ENCODE measurements at places on chromosomes 3 and 15. TPM values are rescaled to one million over a fixed set of nuclear protein-coding genes. Genes with fewer than 3 reads are reported as not detected.

FGD5 gene
- 0.12 TPM for total RNA-seq

RHOV gene
- total RNA-seq = 0.41 TPM

KNG1 gene
- total RNA-seq = not detected

ERC2 gene
- not detected for total RNA-seq

AMIGO3 gene
- not detected for total RNA-seq

DNA sequence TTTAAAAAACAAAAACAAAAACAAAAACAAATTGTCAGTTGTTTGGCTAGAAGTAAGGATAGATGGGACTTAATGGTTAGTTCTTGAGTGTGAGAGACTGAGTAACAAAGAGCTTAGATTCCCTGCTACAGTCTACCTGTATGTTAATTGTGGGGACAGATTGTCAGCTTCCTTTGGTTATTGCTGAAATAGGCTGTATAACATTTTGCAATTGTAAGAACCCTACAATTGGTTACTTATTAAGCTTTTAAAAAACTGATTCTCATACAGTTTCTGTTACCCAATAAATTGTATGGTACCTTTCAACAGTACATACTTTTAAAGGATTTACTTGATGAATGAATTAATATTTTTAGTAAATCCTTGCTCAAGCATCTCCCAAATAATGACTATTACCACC lies 35.3 kb downstream of the CLASP2 start:
- no peak for DNase-seq

DNA sequence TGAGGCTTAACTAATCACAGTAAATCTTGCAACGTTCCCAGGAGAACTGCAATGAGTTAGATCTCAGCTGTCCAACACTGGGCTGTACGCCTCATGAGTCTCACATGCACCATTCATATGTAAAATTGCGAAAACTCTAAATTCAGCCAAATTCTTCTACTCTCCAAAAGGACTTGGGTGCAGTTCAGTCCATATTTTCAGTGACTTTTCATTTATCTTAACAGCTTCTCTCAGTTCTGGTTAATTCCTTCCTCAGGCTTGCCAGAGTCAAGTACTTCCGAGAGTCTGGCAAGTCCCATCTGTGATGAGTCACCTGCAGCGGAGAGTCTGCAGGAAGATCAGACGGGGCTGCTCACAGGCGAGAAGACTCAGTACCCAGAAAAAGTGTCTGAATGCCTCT lies 11.5 kb downstream of the CCDC80 start:
- DNase-seq = no peak

DNA sequence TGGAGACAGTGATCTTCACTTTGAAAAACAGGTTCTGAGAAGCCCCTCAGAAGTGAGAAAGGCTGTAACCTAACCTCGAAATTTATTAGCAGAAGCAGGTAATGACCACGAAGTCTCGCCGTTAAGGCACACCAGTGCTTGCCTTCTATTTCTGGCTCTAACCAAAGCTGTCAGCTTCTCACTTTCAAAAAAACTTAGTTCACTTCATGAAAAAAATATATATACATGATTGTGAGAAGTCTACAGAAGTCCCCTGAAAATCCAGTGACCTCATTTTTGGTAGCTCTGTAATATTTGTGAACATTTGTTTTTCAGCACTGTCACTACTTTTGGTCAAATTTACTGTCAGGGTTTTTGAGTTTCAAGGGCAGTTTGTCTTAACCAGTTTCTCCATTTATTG lies 19.1 kb upstream of the AKAP13 start:
- DNase-seq = no peak

- DNase-seq = no peak
These were observed 38.8 kb downstream of the SATB1 start for GRCh38 chr3:18386274-18386890.

DNA sequence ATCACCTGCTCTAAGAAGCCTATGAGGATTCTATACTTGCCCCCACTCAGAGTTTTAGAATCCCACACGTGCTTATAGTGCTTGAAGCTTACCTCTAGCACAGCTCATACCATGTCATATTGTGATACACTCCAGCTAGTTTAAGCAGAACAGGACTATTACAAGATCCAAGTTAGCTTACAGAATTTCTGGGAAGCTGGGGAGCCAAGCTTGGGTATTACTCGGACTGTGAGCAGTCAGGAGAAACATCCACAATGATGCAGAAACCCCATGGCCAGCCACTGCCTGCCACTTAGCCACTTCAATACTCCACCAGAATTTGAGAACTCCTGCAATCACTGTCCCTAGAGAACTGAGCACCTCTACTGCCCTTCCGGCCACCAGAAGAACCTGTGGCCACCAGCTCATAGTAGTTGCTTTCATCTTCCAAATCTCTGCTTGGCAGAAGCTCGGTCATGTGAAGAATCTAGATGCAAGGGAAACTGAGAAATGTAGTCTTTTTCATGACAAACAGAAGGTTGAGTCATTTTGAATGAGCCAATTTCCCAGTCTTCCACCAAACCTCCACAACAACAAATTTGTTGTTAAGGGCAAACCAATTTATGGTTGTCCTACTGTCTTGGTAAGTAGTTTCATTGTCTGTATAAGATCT lies 27.7 kb upstream of the SSR3 start:
- DNase-seq = no peak

DNA sequence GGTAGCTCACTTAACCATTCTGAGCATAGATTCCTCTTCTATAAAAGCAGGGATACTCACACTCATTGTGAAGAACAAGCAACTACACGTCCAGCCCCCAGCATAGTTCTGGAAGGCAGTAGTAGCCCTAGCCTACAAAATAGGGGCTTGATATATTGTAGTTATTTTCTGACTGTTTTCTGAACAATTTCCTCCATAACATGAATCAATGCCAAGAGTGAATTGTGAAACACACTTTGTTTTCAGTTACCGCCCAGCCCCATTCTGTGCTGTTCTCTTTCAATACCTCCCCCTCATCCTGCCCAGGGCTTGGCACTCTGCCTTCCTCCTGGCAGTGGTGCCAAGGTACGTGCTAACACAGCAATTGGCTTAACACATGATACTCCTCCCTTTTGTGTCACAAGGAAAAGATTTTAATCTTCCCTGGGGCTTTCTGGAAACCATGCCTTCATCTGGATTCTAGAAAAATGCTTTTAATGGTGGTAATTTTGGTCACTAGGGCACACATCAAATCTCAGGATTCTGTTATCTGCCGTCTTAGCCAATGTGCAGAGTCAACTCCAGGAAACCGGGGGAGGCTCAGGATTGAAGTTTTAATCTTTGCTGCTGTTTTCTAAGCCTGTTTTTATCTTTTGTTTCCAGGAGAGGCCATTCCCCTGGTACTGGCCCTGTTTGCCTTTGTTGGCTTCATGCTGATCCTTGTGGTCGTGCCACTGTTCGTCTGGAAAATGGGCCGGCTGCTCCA lies 37.2 kb downstream of the IL20RB start:
- DNase-seq = no peak
